ENCODE measurements at places on chromosomes 4 and X.

GRCh38 chr4:141569141-141569540 lies 67.2 kb upstream of the IL15 start:
- DNase-seq, result no peak

GRCh38 chr4:94588896-94589693 lies 137.4 kb downstream of the PDLIM5 start:
- DNase-seq, result no peak

- DNase-seq, result no peak
These were observed 15.8 kb upstream of the SLC25A4 start for GRCh38 chr4:185127021-185127925.

DNA sequence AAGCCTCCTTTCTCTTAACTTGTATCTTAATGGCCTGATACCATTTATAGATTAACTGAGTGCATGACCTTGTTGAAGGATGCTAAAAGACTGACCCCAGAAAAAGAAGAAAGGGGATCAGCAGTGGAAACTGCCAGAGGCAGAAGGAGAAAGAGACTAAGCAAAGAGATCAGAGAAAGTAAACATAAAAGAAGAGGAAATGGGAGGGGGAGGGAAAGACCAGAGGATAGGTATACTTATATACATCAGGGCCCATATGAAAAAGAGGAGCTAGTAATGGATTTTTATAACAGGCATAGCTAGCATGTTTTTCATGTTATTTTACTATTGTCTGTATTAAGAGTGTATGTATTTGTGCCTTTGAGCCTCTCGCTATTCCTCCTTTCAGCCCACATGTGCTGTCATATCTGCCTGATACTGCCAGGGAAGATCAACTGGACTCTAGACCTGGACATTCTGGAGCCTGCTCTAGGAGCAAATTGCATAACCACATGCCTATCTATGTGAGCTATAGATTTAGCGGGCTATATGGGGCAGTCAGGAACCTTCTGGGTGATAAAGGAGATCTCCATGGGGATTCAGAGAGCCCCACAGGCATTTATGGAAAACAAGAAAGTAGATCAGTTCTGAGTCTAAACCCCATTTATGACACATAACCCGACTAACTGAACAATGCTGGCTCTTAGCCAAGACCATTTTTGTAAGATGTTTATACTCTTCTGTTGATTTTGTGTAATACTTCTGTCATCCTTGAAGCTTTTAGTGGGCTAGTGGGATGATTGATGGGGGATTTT lies 13.4 kb upstream of the SNX12 start:
- DNase-seq, result no peak

GRCh38 chr4:102761296-102761701 lies 531 bp upstream of the MANBA start:
- DNase-seq, result no peak

DNA sequence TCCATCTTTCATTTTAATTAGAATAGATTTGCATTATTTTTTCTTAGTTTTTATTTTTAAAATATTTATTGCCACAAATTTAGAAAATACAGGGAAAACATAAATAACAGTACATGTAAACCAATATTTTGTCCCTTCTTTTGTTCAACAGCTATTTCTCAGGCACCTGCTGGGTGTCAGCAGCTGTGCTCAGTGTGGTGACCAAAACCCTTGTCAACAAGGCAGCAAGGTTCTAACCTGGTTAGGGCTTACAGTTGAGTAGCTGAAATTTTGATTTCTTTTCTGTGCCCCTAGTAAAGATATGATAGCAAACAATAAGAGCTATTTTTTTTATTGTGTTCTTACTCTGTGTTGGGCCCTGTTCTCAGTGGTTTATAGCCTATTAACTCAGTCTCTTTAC lies 128.1 kb downstream of the PTTG2 start:
- DNase-seq, result no peak

DNA sequence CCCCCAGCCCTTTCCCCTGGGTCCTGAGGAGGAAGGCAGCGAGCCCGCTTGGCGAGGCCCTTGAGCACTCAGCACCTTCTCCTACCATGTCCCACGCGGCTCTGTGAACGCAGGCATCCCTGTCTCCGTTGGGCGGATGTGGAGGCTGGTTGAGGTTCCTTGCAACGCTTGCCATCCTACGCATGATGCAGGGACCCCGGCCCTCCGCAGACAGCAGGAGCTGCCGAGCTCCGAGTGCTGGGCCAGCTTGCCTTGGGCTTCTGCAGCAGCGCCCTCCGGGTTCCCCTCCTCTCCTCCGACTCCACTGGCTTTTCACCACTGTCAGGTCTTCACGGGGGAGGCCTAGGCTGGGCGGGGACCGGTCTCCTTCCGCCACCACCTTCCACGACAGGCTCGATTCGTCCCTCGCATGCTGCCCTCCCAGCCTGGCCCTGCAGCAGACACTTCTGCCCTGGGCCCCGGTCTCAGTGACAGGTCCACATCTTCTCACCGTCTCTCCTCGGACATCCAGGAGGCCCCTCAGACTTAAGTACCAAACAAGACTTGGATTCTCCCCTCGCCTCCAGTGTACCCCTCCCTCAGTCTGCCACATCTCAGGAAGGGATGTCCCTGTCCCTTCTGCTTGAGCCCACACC lies 67.6 kb upstream of the HGFAC start:
- DNase-seq, result no peak

DNA sequence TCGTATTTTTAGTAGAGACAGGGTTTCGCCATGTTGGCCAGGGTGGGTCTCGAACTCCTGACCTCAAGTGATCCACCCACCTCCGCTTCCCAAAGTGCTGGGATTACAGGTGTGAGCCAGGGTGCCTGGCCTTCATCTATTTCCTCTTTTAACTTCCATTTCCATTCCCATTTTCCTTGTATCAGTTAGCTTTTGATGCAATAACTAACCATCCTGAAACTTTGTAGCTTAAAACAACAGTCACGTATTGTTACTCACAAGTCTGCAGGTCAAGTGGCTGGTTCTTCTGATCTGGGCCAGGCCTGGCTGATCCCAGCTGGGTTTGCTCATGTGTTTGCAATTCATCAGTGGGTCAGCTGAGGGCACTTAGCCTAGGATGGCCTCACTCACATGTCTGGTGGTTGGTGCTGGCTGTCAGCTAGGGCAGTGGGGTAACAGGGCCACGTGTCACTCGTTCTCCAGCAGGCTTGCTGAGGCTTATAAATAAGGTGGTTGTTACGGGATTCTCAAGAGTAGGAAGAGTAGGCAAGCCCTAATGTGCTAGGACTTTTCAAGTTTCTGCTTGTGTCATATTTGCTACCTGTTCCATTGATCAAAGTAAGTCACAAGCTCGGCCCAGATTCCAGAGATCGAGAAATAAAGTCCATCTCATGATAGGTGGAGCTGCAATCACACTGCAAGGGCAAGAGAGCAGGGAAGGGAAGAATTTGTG lies 88.2 kb downstream of the SOWAHB start:
- no peak for DNase-seq

- DNase-seq, result no peak
These were observed 154.6 kb upstream of the MAGEB2 start for GRCh38 chrX:30060718-30061117.

DNA sequence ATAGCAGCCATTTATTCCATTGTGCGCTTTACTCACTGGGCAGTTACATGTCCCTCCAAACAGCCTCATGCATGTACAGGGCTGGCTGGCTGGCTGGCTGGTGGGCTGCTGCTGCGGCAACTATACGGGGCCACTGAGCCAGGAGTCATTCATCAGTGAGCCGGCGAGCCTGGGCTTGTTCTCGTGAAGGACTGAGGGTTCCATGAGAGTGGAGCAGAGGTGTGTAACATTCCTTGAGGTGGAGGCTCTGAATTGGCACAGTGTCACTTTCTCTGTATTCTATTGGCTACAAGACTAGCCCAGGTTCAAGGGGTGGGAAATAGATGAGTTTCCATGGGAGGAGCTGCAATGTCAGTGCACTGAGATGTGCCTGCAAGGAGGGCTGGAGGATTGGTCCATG lies 89.1 kb downstream of the ARHGAP10 start:
- DNase-seq, result peak; percentile 7

DNA sequence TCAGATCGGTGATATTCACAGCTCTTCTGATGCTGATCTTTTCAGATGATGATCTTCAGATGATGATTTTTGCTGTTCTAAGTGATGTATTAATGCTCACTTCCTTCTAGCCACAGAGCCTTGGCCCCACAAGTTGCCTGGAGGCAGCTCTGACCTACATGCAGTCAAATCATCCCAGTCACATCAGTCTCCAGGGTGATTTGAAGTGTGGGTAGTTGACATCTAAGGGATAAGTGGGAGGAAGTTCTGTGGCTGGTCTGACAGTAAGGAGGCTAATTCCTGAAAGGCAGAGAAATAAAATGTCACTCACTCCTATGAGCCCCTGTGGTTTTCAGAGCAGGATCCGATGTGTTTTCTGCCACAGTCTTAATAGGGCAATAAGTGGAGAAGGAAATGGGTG lies 79.8 kb upstream of the RPL34 start:
- no peak for DNase-seq

- no peak for DNase-seq
These were observed 782 bp downstream of the PITX2 start for GRCh38 chr4:110621839-110622751.

DNA sequence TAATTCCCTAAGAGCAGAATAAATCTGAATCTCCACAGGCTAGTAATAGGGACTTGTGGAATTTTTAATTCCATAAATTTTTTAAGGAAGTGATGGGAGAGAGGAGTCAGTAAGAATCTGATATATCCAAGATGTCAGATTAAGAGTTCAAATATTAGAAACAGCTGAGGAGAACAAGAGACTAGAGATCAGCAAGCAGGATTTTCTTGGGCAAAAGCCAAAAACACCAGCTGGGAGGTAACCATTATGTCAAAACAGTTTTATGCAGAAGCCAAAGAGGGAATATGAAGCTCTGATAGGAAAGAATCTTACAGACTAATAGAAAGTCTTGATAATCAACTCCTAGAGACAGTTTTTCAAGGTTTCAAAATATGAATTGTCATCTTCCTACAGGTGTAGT lies 72.2 kb upstream of the RBPJ start:
- peak; percentile 25 for DNase-seq

GRCh38 chr4:185838104-185838452 lies 26.1 kb upstream of the SORBS2 start:
- DNase-seq, result no peak

DNA sequence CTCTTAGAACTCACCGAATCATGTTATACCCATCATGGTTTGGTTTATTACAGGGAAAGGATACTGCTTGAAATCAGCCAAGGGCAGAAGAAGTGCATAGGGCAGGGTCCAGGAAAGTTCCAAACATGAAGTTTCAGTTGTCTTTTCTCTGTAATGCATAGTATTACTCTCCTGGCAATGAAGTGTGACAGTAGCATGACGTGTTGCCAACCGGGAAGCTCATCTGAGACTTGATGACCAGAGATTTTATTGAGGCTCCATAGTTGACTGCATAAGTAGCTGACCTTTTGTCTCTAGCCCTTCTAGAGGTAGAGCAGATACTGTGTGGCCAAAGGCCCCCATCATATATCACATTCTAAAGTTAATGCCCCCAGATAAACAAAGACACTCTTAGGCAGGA lies 72.1 kb downstream of the BEND4 start:
- no peak for DNase-seq

DNA sequence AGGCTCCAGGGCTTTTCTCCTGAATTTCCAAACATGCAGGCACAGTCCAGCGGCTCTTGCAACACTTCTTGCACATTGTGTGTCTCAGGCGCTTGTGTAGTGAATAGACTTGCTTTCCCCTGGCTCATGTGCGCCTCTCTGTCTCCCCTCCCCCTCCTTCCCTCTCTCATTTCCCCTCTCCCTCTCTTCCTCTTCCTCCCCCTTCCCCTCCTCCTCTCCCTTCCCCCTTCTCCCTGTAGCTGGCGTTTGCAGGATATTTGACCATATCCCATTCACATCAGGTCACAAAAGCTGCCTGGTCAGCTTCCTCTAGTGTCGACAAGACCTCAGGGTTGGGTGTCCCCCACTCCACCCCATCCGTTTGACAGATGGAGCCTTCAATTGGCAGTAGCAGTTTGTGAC lies 2.4 kb downstream of the CHST7 start:
- no peak for DNase-seq

GRCh38 chr4:164933244-164933643 lies 44.2 kb downstream of the TRIM61 start:
- DNase-seq, result no peak

DNA sequence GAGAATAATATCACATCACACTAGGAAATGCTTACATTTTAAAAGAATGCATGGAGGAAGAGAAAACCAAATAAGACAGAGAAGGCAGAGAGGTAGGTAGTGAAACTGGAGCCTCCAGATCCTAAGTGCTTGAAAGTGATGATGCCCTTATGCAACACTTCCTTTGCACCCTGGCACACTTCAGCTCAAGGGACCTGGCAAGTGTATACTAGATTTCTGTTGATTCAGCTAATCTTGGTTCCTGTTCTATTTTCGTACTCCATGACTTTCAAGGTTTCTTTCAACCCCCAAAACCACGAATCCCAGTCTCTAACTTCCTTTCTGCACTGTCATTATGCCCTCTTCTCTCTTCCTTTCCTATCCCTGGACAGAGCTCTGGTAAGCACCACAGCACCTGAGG lies 36.9 kb upstream of the SH3KBP1 start:
- no peak for DNase-seq

GRCh38 chr4:148015058-148015457 lies 283.2 kb downstream of the ARHGAP10 start:
- DNase-seq, result no peak

- DNase-seq, result no peak
These were observed 60.0 kb upstream of the ARHGAP24 start for GRCh38 chr4:85414972-85415371.

GRCh38 chrX:100829730-100830129 lies 9.5 kb downstream of the CSTF2 start:
- no peak for DNase-seq

DNA sequence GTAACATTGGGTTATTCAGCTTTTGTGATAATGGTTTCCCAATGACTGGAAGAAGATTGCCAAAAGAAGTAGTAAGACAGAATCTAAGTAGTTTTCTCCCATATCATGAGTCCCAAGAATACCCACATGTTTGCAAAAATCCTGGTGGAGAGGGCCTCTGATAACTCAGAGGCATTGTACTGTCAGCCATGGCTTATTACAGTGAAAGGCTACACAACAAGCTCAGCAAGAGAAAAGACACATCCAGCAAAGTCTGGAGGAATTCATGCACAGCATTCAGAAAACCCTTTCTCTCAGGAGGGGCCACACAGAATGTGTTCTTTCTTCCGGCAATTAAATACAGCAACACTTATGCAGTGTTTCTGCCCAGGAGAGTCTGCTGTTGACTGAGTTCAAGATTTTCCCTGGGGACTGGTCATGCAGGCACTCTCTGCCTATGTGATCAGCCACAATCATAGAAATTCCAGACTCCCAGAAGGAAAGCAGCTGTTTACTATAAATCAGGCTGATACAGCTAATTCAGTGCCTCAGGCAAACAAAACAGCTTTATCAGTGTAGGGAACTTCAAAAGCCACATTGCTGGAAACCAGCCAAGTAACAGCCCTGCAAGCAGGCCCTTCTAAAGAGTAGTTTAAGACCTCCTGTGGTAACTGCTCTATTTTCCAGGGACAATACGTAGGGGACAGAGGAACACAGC lies 937.1 kb downstream of the CCSER1 start:
- DNase-seq, result peak; percentile 84

GRCh38 chr4:10861036-10861435 lies 176.5 kb upstream of the CLNK start:
- DNase-seq, result no peak

Measured in NCI-H2171 (cell line).